ENCODE measurements at places on chromosomes 2 and 18. TPM values are rescaled to one million over a fixed set of nuclear protein-coding genes. Genes with fewer than 3 reads are reported as not detected.

DNA sequence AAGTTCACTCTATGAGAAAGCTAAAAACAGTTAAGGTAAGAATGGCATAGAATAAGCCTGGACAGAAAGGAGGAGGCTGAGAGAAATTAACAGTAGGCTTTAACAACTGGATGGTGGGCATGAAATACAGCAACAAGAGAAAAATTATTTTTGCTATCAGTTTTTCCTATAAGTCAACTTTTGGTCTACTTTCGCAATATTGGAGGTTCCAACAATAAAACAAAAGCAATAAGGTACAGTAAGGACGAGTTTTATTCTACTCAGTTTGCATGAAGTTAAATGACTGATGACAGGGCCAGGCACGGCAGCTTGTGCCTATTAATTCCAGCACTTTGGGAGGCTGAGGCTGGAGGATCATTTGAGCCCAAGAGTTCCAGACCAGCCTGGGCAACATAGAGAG, 17.3 kb downstream of the RAB1A start:
- DNase-seq: no peak

- DNase-seq: no peak
Measured at GRCh38 chr2:236085647-236086046, 82.5 kb downstream of the GBX2 start.

- DNase-seq: no peak
Measured at GRCh38 chr2:45469314-45470099, 141.6 kb downstream of the SRBD1 start.

DNA sequence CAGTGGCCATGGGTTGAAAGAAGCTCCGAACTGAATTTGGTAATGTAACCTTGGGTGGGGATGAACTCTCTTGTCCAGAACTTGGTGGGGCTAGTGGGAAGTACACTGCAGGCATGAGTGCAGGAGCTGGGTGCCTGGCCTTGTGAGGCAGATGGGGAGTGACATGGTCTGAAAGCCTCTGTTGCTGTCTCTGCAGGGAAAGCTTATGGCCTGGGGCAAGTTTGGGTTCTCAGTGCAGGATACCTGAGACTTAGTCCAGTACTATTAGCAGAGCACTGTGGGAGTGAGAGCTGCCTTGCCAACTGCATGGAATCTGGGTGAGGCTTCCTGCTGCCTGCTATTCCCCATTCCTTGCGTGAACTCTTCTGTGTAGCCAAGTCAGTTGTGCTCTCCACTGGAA, 1620.9 kb upstream of the NXPH2 start:
- DNase-seq: no peak

IL1B gene
- not detected for total RNA-seq

FMNL2 gene
- total RNA-seq: 45.1 TPM

PPM1G gene
- total RNA-seq: 201 TPM

SOWAHC gene
- total RNA-seq: 17.8 TPM

Data from H1 (cell line).